ENCODE measurements at places on chromosomes 4 and X. TPM values are rescaled to one million over a fixed set of nuclear protein-coding genes. Genes with fewer than 3 reads are reported as not detected.

The PAGE2B gene
- not detected for total RNA-seq

The YY2 gene
- 2.3 TPM for total RNA-seq

The NBDY gene
- 13.1 TPM for total RNA-seq

The NWD2 gene
- not detected for total RNA-seq

The DCLK2 gene
- 3.9 TPM for total RNA-seq

The PRDM8 gene
- 0.66 TPM for total RNA-seq

The PPEF2 gene
- total RNA-seq: not detected

The USP26 gene
- total RNA-seq: not detected

The MUC7 gene
- not detected for total RNA-seq

The RAI2 gene
- 0.80 TPM for total RNA-seq

The SGCB gene
- 42.7 TPM for total RNA-seq

The S100P gene
- total RNA-seq: not detected

The GIMD1 gene
- not detected for total RNA-seq

The USP9X gene
- 174 TPM for total RNA-seq

The STATH gene
- total RNA-seq: not detected

The DUSP21 gene
- total RNA-seq: not detected

The EMCN gene
- 94.7 TPM for total RNA-seq

The SYTL4 gene
- 20.1 TPM for total RNA-seq

The ZDHHC15 gene
- 0.14 TPM for total RNA-seq

The CXorf49 gene
- total RNA-seq: not detected

The F9 gene
- not detected for total RNA-seq

The TMEM156 gene
- 1.0 TPM for total RNA-seq

The ATP7A gene
- total RNA-seq: 20.2 TPM

The PFKFB1 gene
- total RNA-seq: 0.07 TPM

The TRIM75 gene
- total RNA-seq: not detected

The CCDC110 gene
- 0.43 TPM for total RNA-seq

The S100G gene
- total RNA-seq: not detected
